Stimulated activated CD4-positive, alpha-beta T cell treated with anti-CD3 and anti-CD28 coated beads, Interleukin-1b, Interleukin-23, amount 100 ng/mL, for 1 hour (primary cell): ENCODE measurements at places on chromosomes 4 and X.

GRCh38 chr4:183918696-183919095 lies 13.6 kb downstream of the STOX2 start:
- DNase-seq = no peak

GRCh38 chr4:121462660-121463261 lies 81.9 kb upstream of the QRFPR start:
- no peak for DNase-seq

GRCh38 chr4:76012388-76012801 lies 5.1 kb upstream of the CXCL9 start:
- no peak for DNase-seq

- DNase-seq = no peak
Measured at GRCh38 chrX:29641461-29641860, 573.9 kb upstream of the MAGEB2 start.

DNA sequence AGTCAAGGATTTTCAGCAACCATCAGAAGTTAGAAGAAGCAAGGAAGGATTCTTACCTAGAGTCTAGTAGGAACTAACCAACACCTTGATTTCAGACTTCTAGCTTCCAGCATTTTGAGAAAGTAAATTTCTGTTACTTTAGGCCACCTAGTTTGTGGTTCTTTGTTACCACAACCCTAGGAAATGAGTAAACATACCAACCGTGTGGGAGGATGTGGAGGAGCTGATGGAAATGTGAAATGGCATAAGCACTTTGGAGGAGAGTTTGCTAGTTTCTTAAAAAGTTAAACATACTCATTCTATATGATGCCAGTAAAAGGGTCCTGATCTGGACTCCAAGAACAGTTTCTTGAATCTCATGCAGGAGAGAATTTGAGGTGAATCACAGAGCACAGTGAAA lies 679.4 kb downstream of the PDHA2 start:
- DNase-seq = no peak

DNA sequence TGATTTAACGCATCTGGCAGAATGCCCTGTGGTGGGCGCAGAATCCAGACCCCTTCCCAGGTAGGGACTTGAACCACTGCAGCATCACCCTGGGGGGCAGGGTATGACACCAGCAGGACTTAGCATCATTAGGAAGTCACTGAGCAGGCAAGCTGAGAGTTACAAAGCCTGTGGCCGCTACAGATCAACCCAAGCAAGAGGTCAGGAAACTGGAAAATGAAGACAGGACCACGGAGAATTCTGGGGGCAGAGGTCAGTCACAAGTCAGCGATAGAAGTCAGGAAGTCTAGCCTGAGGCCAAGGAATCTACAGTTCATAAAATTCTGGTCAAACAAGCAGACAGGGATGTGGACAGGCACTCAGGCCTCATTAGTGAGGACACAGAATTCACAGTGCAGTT lies 108.4 kb downstream of the CHIC2 start:
- no peak for DNase-seq

DNA sequence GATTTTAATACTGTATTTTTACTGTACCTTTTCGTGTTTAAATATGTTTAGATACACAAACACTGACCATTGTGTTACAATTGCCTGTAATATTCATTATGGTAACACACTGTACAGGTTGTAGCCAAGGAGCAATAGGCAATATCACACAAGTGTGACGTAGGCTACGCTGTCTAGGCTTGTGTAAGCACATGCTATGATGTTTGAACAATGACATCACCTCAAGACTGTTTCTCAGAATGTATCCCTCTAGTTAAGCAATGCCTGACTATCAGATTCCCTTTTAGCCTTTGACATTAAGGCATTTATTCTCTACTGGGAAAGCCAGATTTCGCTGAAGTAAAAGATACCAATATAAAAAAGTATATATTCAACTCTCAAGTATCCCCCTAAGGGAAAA lies 66.2 kb downstream of the VCX3A start:
- no peak for DNase-seq

DNA sequence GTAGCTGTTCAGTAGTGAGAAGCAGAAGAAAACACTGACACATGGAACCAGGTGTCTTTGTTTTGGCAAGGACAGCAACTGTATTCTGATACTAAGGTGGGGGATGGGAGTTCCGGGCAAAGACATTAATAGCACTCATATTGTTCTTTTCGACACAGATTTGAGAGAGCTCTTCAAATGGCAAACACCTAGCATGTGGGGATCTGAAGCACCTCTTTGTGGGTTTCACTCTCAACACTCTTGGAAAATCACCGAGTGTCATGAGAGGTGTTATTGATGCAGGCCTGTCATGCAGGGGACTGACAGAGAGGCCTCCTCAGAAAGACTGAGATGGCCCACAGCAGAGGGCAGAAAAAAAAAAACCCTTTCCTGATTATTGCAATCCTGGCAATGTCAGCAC lies 228.4 kb upstream of the VCX start:
- no peak for DNase-seq

GRCh38 chr4:2939383-2940243 lies 23.6 kb downstream of the NOP14 start:
- DNase-seq = no peak

- DNase-seq = no peak
Measured at GRCh38 chrX:44989995-44990770, 117.2 kb downstream of the KDM6A start.

DNA sequence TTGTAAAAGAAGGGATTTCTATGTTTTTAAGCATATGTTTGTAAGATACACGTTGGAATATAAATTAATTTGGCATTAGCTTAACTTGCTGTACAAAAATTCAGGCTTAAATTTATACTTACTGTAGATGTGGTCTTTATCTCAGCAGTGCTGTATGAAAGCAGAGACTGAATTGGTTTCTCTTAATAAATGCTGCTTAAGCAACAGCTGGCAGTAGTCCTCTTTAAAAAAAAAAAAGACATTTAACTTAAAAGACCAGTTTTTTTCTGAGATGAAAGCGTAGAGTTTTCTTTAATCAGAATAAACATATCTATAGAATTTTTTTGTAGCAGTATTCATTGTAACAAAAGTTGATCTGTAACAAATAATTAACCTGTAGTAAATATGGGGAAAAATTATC lies 124.6 kb downstream of the RAP1GDS1 start:
- no peak for DNase-seq

GRCh38 chr4:168711197-168712140 lies 214.6 kb downstream of the PALLD start:
- DNase-seq = no peak

GRCh38 chrX:15745179-15745578 lies 7.1 kb downstream of the CA5B start:
- DNase-seq = no peak

DNA sequence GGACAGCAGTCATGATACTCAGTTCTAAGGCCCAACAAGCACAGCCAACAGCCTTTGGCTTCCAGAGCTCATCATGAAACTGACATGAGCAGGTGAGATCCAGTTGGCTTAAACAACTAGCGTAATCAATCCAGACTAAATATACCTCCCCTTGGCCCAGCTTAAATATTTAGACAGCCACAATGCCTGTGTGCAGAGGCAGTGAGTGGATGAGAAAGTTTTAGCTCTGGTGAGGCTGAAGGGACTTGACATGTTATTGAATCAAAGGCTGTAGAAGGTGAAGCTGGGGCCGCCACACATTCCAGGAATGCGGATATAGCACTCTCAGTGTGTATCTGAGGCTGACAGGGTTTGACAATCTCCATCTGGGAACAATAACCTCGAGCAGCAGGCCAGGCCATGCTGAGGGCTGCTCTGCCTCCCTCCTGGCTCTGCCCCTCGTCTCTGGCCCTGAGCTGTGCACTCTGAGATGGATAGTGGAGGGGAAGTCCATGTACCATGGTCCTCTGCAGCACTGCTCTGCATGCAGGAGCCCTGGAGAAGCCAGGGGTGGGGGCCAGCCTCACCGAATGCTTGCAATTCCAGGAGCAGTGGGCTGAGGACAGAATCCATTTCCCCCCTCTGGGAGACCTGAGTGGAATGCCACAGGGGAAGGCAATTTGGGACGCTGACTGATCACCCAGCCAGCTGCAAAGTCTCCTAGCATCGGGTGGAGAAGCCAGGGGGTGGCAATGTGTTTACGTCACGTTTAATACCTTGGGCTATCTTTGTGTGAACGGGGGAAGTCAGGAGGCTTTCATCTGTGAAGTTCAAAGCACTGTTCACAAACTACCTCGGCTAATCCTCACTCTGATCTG lies 37.3 kb upstream of the RASL11B start:
- no peak for DNase-seq

DNA sequence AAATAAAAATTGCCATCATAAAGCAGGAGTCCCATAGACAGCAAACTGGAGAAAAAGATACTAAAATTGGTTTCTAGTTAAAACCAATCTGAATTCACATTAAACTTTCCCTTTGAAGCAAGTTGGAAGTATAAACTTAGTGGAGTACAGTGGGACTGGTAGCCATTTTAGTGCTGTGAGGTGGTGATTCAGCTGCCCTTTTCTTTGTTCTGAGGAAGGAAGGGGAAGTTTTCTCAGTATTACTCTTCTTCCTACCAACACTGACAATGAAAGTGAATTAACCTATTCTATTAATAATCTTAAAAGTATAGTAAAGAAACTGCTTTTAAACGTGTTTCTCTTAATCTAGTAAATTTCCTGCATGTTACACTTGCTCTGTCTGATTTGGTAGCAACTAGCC lies 36.7 kb downstream of the SLC9A6 start:
- no peak for DNase-seq

GRCh38 chr4:48203819-48204218 lies 65.8 kb downstream of the TEC start:
- no peak for DNase-seq

DNA sequence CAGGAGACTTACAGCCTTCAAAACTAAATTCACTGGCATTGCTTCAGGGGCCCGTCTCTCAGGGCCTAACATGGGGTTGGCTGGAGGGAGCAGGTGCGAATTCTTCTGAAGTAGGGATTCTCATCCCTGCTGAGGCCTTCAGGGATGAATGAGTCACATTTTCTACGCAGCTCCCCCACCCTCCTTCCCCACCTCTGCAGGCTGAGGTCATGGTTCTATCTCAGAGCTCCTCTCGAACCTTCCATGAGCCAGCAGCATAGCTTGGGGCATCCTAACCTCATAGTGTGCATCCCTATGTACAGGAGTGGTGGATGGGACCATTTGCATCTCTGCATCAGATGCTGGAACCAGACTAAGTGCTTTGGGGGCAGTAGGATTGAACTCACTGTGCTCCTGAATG lies 309.2 kb downstream of the EVC2 start:
- DNase-seq = no peak

GRCh38 chr4:155073852-155074251 lies 134.6 kb upstream of the NPY2R start:
- no peak for DNase-seq

- no peak for DNase-seq
Measured at GRCh38 chr4:167885071-167885470, 207.3 kb upstream of the ANXA10 start.

GRCh38 chr4:103994059-103994458 lies 274.3 kb upstream of the TACR3 start:
- DNase-seq = no peak

GRCh38 chrX:9859711-9860555 lies 73.7 kb downstream of the SHROOM2 start:
- no peak for DNase-seq

- no peak for DNase-seq
Measured at GRCh38 chrX:38954520-38954919, 153.3 kb downstream of the MID1IP1 start.

DNA sequence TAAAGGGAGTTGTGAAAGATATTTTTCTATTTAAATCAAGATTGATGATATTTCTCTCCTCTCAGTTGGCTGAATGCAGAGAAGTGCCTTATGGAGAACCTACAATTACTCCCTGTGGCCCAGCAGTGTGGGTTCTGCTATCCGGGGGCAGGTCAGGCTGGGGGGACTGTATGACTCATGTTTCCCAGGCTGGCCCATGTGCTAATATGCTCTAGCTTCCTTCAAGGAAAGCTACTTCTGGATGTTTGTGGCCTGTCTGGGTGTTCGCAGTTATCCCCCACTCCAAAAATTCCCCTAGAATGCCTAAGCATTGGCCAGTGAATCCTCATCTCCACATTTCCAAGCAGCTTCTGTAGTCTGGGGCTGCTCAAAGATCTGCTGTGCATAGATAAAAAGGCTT lies 58.9 kb upstream of the SPP1 start:
- DNase-seq = no peak

DNA sequence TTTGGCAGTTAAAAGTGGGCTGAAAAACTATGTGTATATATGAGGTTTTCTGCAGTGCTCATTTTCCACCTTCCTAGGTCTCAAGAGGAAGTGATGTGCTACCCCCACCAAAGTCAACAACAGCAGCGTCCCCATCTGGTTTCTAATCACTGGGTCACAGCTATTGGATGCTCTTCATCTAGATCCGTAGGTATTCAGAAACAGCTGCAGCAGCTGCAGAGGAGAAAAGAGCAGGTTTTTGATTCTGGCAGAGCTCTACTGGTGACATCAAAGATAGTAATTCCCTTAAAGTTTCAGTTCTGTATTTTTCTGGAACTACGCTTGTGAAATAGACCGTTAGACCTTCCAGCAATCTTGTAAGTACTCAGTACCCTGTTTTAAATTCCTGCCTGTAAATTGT lies 5.8 kb upstream of the GUCY2F start:
- no peak for DNase-seq

DNA sequence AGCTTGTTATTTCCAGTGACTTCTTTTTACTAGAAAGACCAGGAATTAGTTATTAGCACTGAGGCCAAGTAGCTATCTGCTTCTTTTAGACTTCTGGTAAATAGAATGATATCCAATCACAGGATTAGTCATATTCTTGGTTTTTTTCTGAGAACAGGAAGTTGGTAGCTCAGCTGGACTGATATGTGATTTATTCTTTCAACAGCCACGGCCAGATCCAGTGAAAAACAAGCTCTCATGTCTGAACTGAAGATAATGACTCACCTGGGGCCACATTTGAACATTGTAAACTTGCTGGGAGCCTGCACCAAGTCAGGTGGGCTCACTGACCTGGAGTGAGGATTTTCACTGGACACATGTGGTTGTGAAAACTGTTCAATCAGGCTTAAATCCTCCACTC lies 48.6 kb downstream of the PDGFRA start:
- no peak for DNase-seq

DNA sequence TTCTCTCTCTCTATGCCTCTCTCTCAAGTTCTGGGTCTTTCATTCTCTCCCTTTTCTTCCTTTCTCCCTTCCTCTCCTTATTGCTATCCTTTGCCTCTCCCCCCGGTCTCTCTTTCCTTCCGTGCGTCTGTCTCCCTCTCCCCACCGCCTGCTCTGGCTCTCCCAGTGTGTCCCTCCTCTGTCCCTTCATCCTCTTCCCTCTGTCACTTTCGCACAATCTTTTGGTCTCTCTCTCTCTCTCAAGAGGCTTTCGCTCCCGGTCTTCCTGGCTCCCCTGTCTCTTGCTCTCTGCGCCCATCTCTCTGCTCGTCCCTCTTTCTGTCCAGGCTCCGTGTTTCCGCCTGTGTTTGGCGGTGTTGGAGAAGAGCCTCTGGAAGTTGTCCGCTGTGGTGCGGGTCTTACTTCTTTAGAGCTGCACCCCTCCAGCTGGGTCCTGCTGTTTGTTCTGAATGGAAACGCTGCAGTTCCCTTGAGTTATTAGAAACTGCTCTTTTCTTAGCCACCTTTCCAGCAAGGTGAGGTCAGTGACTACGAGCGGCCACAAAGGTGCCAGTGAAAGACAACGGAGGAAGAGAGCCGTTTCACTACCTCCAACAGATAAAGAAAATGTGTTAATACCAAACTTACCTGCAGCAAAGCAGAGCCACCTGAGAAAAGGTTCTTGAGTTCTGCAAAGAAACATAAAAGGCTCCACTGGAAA lies 1.1 kb downstream of the BMPR1B start:
- DNase-seq = no peak
